ENCODE measurements at places on chromosomes 12 and 14.

DNA sequence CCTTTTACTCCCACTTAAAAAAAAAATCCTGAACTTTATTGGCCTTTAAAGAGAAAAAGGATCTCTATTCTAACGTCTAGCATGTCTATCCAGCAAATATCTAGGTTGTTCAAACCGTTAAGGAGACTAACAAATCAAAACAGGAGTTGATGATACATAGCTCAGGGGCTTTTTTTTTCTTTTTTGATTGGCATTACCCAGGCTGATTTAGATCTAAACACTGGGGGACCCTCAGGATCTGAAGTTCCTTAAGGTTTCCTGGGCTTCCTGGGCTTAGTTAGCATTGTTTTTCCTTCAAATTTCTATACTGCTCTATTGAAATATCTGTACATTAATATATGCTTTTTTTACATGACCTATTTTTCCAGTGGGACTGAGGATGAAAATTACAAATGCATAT is 42.3 kb downstream of the EFCAB11 start:
- no peak for DNase-seq

GRCh38 chr12:1993341-1993740 is 10.9 kb downstream of the DCP1B start:
- no peak for DNase-seq

DNA sequence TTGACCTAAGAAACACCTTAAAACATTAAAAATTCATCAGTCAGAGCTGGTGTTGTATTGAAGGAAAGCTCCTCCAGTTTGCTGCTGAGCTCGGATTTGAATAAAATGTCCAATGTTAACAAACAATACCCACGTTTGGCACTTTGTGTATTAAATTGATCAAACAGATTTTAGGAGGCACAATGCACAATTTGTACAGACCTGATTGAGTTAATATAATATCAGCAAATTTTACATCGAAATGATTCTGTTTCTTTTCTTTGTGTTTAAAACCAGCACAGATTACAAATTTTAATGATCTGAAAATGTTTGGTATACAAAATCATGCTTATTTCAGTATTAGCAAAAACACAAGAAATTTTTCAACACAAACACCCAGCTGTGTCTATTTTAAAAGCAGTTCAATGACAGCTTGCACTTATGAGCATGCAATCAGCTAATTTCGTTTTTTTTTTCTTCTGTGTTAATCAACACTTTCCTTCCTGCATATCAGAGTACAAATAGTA is 2.8 kb upstream of the FOXG1 start:
- no peak for DNase-seq

DNA sequence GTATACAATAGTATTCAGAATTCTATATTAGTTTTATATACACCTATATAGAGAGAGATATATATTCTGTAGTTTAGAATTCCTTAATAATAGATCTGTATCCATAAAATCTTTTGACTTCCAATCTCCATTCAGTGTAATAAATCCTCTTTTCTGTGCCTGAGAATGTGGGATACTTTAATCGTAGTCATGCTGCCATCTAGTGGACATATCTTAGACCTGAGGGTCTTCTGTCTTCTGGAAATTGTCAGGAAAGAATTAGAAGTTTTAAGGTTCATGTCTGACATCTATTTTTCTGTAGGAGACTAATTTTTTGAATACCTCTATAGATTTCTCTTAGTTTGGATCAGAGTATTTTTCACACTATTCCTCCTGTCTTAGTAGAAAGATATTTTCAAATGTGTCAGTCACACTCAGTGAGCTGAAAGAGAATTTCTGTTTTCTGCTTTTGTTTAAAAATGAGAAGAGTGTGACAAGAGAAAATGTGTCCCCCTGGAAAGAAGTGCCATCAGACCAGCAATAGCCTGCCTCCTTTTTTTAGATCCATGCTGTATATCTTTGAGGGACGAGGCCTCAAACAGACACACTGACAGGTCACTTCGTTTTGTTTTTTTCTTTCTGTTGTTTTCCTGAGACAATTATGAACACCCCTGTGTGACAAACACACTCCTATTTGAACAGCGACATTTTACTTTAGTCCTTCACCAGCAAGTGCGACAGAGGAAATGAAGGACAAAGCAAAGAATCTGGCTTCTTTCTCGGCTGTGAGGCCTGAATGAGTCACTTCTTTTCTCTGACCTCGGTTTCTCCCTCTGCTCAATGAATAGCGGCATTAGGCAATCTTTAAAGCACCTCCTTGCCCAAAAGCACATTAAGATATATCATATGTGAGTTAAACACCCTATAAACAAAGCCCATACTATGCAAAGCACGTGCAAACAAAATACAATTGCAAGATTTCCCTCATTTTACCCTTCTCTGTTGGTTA is 96.3 kb downstream of the GALC start:
- no peak for DNase-seq

- no peak for DNase-seq
Observed at GRCh38 chr14:67729072-67729885, 27.6 kb downstream of the RDH12 start.

GRCh38 chr12:40502322-40502721 is 189.9 kb upstream of the CNTN1 start:
- no peak for DNase-seq

DNA sequence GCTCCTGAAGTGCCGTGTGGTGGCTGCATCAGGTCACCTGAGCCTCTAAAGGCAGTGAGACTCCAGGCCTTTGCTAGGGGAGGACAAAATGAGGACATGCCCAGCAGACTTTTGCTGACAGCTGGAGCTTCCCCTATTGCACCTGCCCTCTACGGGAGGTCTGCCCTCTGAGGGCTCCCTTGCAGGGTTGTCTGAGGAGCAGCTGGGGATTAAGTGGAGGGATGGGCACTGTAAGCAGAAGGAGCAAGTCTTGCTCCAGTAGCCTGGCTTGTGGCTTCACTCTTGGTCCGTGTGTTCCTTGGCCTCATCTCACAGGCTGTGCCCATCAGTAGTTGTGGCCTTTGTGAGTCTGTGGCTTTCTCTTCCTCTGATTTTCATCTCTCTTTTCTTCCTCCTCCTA is 66.9 kb upstream of the NRXN3 start:
- DNase-seq = no peak

GRCh38 chr14:103328941-103329340 is 5.1 kb upstream of the EIF5 start:
- no peak for DNase-seq

- DNase-seq = no peak
Observed at GRCh38 chr14:103404920-103405319, 19.7 kb downstream of the MARK3 start.

DNA sequence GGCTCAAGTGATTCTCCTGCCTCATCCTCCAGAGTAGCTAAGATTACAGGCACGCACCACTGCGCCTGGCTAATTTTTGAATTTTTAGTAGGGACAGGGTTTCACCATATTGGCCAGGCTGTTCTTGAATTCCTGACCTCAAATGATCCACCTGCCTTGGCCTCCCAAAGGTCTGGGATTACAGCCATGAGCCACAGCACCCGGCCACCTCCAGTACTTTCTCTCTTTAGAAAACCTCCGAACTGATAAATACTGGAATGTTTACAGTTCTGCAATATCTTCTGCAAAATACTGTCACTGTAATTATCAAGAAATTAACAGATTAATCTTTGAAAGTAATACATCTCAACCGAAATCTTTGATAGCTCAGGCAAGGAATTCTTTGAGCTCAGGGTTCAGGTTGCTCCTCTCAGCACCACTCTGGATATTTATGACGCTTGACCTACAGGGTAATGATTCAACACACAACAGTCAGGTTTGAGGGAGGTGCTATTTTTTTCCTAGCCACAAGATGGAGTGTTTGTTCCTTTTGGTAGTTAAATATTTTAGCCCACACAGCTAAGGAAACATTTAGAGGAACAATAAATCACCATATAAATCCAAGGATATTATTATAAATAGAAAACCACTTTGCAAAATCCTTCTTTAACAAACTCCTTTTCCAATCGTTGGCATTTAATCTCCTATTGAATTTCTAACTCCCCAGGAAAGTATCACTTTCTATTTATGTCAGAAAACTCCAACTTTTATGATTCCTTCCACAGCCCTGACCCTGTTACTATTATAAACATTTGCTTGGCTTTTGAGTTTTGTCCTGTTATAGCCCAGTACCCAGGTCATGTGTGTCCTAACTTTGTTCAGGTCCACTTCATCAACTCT is 48.6 kb upstream of the GTF2A1 start:
- no peak for DNase-seq

DNA sequence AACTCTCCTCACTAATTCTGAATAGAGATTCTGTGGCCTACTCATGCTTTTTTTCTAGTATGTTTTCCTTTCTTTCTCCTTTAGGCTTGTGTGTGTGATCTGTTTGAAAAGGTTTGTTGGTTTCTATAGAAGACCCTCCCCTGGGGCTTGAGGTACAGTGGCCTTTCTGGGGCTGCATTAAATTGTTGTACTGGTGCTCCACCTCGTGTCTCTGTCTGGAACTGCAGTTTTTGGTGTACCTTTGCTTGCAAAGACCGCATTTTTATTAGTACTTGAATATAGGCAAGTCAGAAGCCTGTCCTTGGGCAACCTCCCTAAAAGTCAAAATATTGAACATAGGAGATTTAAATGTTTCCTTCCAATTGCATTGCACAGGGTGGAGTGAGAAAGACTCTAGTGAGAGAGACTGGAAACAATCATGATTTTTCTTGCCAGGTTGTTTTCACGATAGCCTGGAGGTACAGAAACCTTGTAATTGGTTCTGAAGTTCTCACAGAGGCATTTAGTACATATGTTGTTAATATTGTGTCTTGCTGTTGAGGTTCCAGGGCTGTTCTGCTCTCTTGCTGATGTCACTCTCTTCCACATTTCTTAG is 39.0 kb downstream of the SLCO1B1 start:
- DNase-seq = no peak

- DNase-seq = no peak
Observed at GRCh38 chr14:54766276-54767138, 136.1 kb downstream of the GCH1 start.

GRCh38 chr12:120264904-120265472 is 542 bp downstream of the PXN start:
- no peak for DNase-seq

GRCh38 chr14:23125011-23125410 is 6.0 kb upstream of the CEBPE start:
- DNase-seq = no peak

DNA sequence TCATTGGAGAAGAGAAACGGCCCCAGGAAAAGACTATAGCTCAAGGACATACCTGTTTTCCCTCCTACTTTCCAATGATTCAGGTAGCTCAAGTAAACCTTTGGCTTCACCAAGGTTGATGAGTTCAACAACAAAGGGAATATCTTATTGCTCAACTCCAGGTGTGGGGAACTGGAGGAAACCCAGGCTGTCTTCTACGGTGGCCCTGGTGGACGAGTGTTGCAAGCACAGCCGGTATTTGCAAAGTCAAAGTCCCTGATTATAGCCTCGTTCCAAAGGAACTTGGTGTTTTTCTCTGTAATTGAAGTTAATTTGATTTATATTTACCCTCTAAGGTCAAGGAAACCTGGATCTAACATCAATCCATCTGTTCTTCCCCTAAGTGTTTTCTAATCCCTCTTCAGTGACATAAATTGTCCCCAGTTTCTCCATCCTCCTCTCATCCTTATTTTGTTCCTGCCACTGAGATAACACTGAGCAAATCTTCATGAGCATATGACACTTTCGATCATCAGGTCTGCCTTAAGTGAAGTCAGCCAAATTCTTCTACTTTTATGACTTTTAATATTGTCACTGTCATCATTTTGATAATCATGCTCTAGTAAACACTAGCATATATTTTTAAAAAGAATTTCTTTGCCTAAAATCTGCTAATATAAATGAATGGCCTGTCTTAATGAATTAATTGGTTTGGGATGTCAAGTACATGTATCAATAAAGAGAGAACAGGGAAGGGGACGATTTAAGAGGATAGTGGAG is 174.6 kb upstream of the TBX3 start:
- no peak for DNase-seq

DNA sequence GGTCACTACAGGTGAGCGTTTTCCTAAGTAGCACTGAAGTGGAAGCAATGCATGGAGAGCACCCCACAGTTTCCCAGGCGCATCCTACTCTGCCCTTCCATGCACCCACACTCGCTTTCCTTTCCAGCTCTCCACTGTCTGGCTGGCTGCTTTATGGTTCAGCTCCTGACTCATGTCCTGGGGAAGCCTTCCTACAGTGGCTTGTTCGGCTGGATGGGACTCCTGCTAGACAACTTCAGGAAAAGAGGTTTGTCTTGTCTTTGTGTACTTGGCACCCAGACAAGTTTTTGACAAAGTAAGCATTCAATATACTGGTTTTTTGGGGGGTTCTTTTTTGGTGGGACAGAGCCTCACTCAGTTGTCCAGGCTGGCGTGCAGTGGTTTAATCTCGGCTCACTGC is 21.6 kb downstream of the PPM1H start:
- no peak for DNase-seq

DNA sequence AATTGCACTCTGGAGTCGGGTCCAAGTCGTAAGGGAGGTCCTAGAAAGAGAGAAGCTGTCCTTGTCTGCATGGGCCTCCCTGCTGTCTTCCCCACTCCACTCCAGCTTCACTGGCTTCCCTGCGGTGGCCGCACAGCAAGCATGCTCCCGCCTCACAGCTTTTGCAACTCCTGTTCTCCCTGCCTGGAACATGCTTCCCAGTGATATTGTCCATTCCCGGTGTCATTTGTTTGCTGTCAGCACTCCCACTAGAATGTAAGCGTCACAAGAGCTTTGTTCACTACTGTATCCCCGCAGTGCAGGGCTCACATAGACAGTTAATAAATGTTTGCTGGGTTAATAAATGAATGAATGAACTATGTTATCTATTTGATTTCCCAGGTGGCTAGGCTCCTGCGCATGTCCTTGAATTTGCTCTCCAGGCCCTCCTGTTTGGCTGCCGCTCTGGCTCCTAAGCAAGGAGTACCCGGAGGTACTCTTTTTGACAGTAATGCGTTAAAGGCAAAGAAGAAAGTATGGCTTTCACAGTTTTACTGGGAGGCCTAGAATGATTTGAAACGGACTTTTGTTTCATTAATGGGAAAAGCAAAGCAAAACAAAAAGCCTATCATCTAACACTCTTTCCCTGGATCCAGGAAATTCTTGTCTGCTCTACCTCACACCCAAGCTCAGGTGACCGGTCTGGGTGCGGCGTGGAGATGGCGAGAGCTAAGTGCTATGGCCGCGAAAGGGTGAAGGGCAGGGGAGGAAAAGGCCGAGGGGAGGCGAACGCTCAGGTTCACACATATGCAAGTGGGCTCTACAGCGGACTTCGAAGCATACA is 6.2 kb upstream of the SLC7A7 start:
- DNase-seq = no peak

GRCh38 chr12:701896-702539 is 38.8 kb upstream of the NINJ2 start:
- no peak for DNase-seq

DNA sequence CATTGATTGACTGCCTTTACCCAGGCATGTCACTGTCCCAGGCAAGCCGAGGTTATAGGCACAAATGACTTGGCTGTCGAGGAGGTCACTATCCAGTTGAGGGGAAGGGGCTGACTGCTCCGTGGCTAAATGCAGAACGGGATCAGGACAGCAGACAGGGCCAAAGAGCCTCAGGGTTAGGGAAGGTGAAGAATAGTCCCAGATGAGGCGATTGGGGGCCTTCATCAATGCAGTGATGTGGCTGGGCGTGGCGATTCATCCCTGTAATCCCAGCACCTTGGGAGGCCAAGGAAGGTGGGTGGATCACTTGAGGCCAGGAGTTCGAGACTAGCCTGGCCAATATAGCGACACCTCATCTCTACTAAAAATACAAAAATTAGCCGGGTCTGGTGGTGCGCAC is 10.7 kb upstream of the GLT1D1 start:
- DNase-seq = no peak

- DNase-seq = no peak
Observed at GRCh38 chr12:30384976-30385375, 310.7 kb downstream of the IPO8 start.

- DNase-seq = no peak
Observed at GRCh38 chr12:115294453-115295133, 610.6 kb upstream of the TBX3 start.

- no peak for DNase-seq
Observed at GRCh38 chr12:113194971-113195391, 9.5 kb downstream of the RITA1 start.
